Stimulated activated CD8-positive, alpha-beta memory T cell treated with anti-CD3 and anti-CD28 coated beads, Interleukin-7, amount 100 ng/mL, for 1 hour (primary cell): ENCODE measurements at places on chromosomes 7 and 10.

DNA sequence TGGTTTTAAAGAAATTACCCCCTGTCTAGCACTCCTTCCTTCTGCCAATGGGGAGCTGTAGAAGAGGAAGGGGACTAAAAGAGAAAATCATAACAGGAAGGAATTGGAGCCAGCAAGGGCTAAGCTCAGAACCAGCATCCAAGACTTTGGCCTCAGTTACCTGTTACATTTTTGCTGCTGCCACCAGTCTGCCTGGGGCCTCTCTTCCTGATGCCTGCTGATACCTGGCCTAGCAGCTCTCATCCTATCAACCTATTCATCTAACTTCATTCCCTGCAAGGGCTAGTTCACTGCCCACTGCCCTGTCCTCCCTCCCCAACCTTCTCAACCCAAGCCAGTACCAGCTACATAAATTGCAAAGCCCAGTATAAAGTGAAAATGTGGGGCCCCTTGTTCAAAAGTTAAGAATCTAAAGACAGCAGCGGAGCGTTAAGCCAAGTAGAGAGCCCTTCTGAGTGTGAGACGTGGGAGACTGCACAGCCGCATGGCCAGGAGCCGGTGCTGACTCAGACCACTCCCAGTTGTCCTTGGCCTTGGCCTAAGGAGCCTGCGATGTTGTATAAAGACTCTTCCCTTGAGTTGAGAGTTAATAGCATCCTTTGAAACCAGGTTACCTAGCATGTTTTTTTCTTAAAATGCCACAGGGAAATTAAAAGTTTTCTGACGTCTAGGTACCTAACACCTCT lies 13.2 kb upstream of the AOC1 start:
- DNase-seq: no peak

DNA sequence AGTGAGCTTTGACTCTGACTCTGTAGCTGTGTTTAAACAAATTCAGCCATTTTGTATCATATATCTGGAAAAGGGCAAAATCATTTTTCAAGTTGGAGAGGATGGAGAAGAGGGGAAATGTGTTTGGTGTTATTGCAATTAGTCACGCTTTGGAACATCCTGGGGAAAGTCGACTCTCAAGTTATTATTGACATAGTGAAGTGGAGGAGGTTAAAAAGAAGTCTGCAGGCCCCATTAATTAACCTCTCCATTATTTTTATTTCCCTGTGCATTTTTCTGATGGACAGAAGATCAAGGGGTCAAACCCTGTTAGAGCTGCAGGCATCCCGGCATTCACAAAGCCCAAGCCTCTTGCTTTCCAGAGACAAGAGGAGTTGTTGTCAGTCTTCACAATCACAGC lies 132.6 kb downstream of the TEX36 start:
- DNase-seq: no peak

DNA sequence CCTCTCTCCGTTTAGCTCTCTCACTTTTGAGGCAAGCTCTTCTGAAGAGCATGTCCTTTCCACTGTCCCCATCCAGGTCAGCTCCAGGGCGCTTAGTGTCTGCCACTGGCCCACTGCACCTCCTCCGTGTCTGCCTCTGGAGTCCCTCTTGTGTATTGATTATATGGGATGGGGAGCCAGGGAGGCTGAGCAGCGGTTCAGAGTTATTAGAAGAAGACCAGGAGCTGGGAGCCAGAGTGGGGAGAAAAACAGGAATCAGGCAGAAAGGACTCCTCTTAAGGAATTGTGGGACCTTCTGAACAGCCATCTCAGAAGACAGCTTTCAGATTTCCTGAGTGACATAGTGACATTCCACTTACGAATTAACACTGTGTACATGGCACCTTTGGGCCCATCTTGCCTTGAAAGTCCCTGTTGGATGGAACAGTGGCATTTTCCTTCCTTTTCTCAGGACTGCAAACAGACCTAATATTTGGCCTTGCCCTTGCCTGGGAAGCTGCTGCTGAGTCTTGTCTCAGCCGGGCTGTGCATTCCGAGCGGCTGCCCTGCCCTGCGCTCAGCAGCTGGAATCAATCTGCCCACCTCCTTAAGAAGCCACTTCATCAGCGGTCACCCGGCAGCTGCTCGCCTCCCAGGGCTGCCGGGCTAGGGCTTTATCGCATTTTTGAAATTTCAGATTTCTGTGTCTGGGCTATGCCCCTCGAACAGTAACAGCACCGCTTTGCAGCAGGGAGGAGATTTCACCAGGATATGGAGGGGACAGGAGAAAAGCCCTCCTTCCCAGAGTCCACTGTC lies 81.1 kb upstream of the PRKG1 start:
- DNase-seq: no peak

GRCh38 chr7:154568346-154568745 lies 434.6 kb downstream of the PAXIP1 start:
- DNase-seq: no peak

GRCh38 chr7:67604461-67605386 lies 608.1 kb downstream of the TYW1 start:
- no peak for DNase-seq

GRCh38 chr10:76127984-76128589 lies 696.7 kb downstream of the LRMDA start:
- no peak for DNase-seq

DNA sequence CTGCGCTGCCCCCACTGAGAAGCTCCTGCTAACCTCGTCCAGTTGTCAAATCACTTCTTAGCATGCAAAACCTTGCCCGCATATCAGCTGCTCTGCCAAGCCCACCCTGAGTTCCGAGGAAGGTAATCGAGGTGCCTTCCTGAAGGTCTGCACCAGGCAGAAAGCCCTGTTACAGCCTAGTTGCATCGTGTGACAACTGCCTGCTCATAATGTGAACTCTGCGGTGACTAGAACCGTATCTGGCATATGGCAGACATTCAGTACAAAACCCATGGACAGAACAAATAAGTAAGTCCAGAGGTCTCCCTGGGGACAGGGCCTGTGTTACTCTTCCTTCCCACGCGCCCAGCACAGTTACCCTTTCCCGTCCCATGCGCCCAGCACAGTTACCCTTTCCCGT lies 394.3 kb downstream of the DNAJB6 start:
- no peak for DNase-seq
